ENCODE measurements at places on chromosomes 1 and 21.

DNA sequence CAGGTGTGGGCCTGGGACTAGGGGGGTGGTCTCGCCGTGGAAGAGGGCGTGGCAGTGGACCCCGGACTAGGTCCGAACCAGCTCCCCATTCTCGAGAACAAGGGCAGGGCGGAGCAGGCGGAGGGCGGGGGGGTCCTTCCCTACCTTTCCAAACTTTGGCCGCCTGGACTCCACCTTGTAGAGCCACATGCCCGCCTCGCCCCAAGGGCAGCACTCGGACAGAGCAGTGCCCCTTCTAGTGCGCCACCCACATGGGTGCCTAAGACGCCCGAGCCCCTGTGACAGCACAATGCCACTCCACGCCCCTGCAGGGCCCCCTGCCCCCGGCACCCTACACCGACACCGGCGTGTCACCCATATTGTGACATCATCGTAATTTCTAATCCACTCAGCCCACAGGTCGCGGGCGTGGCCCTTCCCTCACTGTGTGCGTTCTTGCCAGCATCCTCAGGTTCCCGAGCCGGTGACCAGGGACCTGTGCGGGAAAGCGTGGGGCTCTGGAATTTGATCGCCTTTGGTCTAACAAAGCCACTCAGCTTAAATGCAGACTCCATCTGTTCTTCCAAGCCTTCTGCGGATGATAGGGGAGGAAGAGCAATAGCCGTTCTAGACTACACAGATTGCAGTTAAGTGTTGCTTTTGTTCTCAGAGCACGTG, 553 bp upstream of the STMN1 start:
- no peak for DNase-seq

GRCh38 chr1:64320922-64321614, 117.6 kb downstream of the UBE2U start:
- DNase-seq, result no peak

DNA sequence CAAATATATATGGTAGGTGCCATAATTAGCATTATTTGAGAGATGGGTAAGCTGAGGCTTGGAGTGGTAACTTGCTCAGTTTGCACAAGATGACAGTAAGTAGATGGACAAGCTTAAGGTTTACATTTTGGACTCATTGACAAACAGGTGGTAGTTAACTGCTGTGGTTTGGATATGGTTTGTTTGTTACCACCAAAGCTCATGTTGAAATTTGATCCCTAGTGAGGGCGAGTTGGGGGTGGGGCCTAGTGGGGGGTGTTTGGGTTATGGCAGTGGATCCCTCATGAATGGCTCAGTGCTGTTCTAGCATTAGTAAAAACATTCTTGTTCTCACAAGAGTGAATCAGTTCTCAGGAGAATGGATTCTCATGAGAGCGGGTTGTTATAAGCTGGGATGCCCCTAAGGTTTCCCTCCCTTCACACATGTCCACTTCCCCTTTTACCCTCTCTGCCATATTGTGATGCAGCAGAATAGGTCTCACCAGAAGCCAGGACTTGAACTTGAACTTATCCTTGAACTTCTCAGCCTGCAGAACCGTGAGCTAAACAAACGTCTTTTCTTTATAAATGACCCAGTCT, 6.6 kb upstream of the PRRX1 start:
- DNase-seq, result no peak

DNA sequence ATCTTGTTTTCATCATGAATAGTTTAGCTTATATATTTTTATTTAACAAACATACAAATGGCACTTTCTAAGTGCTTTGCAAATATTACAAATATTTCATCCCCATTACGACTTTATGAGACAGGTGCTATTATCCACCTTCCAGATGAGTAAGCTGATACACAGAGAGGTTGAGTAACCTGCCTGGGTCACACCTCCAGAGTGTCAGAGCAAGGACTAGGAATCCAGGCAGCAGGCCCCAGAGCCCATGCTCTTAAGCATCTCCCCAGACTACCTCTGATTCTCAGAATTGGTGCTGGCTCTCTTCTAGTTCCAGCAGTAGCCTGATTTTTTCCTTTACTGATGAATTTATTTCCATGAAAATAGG, 40.0 kb downstream of the EPHB2 start:
- no peak for DNase-seq

DNA sequence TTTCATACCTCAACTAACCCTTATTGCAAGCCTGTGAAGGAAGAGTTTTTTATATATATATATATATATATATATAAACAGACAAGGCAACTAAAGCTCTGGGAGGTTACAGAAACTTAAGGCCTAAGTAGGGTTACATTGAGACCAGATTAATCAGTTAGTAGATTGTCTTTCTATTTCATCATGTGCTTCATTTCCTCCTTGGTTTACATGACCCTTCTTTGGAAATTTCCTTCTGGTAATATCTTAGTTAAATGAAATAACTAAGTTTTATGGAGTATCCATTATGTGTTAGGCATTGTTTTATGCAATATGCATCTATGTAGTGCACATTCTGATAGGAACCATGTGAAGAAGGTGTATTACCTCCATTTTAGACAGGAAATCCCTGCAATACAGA, 112.7 kb downstream of the FGGY start:
- DNase-seq, result no peak

DNA sequence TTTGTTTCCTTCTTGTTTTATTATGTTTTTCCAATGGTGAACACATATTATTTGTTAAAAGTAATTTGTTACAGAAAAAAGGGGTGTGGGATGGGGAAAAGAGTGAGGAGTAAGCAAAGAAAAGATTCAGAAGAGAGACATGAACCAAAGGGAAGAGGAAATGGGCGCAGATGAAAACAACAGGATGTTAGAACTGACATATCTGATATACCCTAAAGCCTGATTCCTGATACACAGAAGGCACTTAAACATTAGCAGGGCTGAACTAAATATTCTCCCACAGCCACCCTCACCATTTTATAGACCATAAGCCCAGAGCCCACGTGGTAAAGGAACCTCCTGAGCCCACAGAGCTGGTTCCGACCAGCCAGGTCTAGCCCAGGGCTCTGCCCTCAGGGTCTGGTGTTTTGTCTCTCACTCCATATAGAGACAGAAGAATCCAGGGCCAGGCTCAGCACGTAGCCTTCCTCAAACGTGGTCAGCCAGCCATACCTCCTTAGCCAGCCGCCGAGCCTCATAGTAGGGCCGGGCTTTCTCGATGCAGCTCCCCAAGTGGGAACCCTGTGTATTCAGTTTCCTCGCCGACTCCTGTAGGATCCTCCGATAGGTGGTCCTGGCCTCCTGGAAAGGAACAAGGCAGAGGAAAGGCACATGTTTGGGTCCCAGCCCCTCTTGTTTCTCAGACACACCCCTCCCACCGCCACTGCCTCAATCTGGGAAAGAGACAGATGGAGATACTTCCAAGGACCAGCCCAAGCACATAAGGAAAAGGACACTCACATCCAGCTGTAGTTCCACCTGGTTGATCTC, 9.5 kb downstream of the SH3BP5L start:
- no peak for DNase-seq

GRCh38 chr21:38913120-38913892, 107.6 kb downstream of the ETS2 start:
- DNase-seq, result peak; percentile 85

DNA sequence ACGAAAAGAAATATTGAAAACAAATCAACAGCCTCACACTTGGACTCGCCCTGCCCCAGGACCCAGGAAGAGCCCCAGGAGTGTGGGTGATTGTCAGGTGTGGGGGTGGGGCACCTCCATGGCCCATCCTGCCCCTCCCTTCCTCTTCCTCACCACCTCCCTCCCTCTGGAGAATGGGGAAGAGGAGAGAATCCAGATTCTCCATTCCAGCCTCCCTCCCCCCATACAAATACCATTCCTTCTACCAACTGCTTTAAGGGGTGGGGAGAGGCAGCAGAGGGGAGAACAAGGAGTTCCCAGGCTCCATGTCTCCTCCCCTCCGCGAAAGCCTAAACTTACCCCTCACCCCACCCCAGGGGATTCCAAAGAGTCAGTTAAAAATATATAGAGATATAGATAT, 36.7 kb downstream of the MEF2D start:
- no peak for DNase-seq

DNA sequence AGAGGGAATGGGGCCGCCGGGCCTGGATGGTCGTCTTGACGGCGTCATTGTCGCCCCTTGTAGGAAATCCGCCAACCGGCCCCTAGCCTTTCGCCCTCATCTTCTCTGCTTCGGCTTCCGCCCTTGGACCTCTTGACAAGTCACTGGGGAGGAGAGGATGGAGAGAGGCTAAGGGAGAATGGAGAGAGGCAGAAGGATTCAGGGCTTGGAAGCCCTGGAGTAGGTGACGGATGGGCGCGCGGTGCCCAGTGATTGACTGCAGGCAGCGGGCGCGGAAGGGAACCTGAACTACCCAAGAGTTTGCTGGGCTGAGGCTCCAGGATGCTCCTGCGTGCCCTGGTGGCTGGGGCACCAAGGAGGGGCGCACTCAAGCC, 651 bp downstream of the PDE4B start:
- DNase-seq, result no peak

DNA sequence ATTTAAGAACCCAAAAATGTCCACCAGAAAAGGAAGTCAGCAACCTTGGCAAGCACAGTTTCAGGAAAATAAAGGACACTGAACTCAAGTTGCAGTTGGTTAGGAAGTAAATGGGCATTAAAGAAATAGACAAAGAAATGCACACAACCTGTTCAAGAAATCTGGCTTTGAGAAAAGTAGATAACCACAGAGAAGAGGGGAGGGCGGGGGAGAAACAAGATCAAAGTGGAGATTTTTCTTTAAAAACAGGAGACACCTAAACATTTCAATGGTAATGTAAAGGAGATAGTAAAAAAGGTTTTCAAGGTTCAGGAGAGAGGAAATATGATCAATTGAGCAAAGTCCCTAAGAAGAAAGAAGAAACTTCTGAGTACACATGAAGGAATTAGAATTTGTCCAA, 29.1 kb downstream of the SYDE2 start:
- DNase-seq, result no peak

- no peak for DNase-seq
These were observed 86.4 kb upstream of the SSX2IP start for GRCh38 chr1:84776639-84777038.

DNA sequence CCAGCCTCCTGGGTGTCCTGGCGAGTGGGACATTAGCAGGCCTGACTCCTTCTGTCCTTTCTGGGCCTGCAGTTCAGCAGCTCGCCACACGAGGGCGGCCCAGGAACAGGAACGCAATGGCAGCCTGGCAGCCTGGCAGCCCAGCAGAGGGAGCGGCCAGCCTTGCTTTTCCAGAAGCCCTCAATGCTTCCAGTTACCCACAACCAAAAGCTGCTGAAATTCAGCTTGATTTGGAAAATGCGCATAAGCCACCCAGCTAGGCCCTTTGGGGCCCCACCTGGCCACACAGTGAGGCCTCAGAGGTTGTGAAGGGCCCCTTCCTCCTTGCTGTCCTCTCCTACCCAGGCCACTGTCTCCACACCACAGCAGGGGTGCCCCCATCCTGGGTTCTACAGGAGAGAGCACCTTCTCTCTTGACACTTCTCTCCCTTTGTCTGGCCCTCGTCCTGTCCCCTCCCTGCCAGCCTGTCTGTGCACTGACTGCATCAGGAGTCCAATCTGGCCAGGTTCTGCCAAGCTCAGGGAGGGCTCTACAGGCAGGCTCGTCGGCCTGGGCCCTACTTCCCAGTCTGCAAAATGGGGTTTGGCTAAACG, 103.4 kb upstream of the VAMP3 start:
- peak; percentile 93 for DNase-seq

GRCh38 chr1:30777060-30777903, 19.7 kb upstream of the LAPTM5 start:
- peak; percentile 56 for DNase-seq

DNA sequence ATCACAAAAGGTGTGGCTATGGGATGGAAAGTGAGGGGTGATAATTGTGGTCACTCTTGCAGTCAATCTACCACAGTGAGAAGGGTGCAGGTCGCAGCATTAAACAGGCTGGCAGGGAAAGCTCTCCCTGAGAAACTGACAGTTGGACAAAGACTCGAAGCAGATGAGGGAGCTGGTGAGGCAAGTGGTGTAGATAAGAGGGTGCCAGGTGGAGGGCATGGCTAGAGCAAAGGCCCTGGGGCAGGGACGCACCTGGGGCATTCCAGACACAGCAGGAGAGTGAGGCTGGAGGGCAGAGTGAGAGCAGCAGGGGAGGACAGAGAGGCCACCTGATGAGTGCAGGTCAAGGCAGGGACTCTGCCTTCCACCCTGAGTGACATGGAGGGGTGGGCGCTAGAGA, 264.8 kb downstream of the PRDM2 start:
- no peak for DNase-seq

GRCh38 chr1:213136190-213136917, 85.3 kb downstream of the RPS6KC1 start:
- DNase-seq, result no peak

GRCh38 chr1:40753142-40753882, 30.3 kb upstream of the KCNQ4 start:
- no peak for DNase-seq

DNA sequence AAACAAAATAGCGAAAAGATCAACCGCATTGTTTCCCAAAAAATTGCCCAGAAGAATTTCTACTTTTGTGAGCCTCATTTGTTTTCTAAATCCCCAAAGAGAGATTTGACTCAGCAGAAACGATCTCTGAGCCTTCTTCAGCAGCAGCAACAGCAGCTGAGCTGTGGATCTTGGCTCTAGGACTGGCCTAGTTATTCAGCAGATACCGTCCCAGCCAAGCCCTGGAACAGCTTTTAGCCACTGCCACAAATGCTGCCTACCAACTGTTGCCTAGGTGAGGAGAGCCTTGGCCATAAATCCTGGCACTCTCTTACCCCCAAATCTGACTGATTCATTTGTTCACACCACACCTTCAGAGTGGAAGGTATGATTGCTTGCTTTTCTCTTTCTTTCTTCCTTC, 320.1 kb downstream of the TGFB2 start:
- DNase-seq, result peak; percentile 85

DNA sequence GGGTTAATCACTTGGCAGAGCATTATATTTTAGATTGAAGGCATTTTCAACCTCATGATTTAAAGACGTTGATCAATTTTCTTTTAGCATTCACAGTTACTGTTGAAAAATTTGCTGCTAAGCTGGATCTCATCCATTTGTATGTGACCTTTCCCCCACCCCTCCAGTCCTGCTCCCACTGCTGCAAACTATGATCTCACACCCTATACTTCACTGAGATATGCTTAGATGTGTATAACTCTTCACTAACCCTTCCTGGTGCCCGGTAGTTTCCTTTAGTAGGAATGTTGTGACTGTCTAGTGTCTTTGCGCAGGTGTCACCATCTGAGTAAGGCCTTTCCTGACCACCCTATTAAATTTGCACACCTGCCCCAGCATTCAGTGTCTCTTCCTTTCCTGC, 67.0 kb upstream of the C1orf21 start:
- no peak for DNase-seq

GRCh38 chr1:231240531-231240882, 505 bp upstream of the GNPAT start:
- no peak for DNase-seq

Data from femur (tissue), 1 donor.